Activated T-cell treated with anti-CD3 and anti-CD28 coated beads, Interleukin-2, amount 50 U/mL, for 1 hour (primary cell): ENCODE measurements at places on chromosomes 1 and 21.

DNA sequence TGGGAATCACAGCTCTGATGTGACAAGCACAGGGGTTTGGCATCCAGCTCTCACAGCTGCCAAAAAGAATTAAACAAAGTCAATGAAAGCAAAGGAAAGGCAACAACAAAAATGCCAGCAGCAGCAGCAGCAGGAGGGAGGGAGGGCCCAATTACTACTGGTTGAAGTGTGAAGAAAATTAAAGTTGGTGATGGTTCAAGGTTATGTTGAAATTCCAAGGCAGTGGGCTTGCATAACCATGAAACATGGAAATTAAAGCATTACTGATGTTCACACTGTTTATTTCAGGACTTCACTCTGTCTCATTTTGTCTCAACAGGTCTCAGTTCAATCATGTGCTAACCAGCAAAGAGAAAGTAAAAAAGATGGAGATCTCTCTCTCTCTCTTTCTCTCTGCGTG, 220.3 kb upstream of the LYPLAL1 start:
- DNase-seq: no peak

- DNase-seq: no peak
These were observed 29.1 kb downstream of the SLC19A1 start for GRCh38 chr21:45513003-45513717.

GRCh38 chr1:147717051-147717705, 43.2 kb downstream of the GJA5 start:
- no peak for DNase-seq

DNA sequence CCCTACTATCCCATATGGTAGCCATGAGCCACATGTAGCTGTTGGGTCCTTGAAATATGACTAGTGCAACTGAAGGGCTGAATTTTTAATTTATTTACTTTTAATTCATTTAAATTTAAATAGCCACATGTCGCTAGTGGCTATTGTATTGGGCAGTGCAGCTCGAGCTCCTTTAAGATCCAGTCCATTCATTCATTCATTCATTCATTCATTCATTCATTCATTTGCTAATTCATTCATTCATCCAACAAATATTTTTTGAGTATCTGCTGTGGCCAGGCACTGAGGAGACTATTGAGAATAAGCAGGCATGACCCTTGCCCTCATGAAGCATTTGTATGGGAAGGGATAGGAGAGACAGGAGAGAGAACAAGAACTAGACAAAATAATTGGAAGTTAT, 29.5 kb upstream of the ACOT11 start:
- DNase-seq: no peak

- no peak for DNase-seq
These were observed 39.3 kb upstream of the CSF3R start for GRCh38 chr1:36522021-36522420.

- DNase-seq: no peak
These were observed 19.2 kb downstream of the CTPS1 start for GRCh38 chr1:40998668-40999067.

DNA sequence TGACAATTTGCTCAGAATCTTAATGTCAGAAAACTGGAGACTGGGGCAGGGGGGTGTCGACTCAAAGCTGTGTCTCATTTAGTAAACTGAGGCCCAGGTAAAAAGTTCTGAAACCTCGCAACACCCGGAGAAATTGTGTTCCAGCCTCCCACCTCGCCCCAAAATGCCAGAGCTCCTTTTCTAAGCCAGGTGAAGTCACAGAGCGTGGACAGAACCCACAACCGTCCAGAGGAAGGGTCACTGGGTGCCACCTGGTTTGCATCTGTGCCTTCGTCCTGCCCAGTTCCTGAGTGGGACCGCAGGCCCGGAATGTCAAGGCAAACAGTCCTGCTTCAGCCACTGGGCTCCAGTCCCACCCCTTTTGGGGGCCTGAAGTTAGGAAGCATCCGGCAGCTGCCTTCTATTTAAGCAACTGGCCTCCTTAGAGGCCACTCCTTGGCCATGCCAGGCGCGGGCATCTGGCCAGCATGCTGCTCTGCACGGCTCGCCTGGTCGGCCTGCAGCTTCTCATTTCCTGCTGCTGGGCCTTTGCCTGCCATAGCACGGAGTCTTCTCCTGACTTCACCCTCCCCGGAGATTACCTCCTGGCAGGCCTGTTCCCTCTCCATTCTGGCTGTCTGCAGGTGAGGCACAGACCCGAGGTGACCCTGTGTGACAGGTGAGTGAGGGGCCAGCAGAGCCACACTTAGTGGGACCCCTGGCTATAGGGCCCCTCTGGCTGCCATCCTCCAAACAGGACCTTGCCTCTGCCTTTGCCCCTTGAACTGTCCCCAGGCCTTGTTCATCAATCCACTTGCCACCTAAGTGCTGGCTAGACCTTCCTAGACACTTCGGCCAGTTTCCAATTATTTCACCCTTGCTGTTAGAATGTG, at the start of gene TAS1R1:
TAS1R1 (plus strand) TSS at position 401 of the 872 bp plus-strand sequence; CDS start at position 468, 67 bp downstream.
- no peak for DNase-seq

DNA sequence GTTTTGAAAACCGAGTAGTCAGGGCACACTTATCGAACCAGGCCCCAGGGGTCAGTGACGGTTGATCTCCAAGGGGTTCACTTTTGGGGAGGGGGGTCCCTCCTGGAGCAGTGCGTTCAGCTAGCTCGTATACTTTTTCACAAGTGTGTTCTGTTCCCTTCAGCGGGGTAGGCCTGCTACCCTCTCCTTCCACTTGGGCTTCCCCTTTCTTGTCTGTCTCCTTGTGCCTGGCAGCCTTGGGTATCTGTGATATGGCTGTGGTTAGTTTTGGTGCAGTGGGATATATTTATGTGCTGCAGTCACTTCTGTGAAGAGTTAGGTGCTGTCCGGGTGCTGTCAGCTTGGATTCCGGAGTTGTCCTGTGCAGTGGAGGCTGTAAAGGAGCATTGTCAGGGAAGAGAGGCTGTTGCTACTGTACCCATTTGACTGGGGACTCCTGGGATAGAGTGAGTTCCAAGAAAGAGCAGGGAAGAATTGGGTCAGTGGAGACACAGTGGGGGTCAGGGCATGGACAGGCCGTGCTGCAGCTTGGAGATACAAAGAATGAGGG, 29.7 kb downstream of the ADARB1 start:
- no peak for DNase-seq

DNA sequence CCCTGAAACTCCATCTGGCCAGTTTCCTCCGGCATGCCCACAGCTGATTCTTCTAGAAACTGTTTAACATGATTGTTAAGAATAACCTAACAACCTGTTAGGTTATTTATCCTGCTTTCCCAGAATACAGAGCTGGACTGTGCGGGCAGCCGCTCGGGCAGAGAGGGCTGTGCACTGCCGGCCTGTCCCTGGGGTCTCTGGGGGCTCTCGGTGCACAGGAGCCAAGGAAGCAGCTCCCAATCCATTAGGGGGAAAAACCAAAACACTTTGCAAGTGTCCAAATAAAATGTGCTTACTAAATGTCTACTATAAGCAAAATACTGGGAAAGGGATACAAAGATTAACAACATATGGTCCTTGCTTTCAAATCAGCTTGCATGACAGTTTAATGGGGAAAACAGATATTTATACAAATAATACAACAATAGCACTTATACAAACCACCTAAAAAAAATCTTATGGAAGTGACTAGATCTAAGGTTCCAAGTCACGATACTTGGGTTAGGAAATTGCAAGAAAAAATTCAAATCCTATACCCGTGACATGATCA, 50.7 kb downstream of the HLCS start:
- no peak for DNase-seq

- DNase-seq: no peak
These were observed 453.1 kb downstream of the LTN1 start for GRCh38 chr21:28539623-28539988.

- DNase-seq: no peak
These were observed 80.7 kb downstream of the JMJD4 start for GRCh38 chr1:227654431-227654830.

DNA sequence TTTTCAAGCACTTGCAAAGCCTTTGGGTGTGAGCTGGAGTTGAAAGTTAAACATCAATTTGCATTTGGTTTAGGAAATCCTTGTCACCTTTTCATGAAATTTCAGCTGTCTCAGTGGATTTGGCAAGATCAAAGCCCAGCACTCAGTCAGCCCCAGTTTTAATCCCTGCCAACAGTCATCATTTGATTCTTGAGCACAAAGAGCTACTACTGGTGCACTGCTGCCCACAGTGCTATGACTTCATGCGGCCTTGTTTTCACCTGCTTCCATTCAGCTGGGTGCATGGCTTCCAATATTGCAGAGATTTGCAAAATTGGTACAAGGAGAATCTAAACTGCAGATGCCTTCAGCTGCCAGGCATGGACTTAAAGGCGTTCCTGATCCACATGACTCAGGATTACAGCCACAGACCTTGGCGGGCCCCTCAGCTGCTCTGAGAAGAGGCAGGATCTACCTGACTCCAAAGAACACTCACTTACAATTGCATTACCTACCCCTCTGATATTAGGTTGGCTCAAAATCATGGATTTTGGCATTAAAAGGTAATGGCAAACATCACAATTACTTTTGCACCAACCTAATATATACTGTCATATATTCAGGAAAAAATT, 259.1 kb downstream of the DSCAM start:
- no peak for DNase-seq

GRCh38 chr1:58047265-58047858, 499.2 kb downstream of the OMA1 start:
- no peak for DNase-seq

DNA sequence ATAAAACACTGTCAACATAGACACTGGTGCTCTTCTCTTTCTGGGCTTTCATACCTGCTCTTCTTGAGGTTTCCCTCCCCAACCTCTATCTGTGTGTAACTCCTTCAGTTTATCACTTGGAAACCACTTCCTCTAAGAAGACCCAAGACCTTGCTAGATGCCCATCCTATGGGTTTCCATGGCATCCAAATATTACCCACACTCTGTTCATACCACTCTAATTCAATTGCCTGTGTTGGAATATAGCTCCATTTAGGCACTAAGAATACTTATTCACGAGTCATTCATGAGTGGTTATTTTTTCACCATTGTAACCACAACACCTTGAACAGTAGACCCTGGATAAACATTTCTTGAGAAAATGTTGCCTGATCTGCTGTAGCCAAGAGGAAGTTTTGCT, 231.1 kb upstream of the SGIP1 start:
- DNase-seq: no peak

- no peak for DNase-seq
These were observed 92.5 kb downstream of the LRRC40 start for GRCh38 chr1:70112838-70113237.

DNA sequence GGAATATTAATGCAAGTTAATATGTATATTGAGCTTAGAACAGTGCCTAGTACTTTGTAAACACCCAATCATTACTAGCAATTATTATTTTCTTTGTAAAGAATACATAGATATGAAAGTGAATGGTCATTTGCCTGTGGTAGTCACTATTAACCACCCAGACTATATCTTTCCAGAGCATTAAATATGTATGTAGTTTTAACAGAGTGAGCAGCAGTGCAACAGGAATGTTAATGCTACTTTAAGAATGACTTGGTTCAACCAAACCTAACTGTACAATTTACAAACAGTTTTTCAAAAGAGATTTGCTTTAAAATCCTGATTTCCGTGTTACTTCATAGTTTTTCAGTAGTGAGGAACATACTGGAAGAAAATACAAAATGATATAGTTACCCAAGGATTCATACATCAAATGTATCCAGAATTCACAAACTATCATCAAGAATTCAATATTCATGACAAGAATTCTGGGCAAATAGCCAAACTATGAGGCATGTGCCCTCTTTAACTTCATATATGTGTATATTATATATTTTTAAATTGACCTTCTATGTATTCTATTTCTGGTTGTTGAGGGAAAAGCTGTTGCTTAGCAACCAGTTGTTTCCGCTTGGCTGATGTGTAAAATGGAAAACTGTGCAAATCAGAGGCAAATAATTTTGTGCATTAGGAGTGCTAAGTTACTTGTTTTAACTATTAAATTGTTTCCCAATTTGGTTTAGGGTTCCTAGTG, 34.9 kb upstream of the IVNS1ABP start:
- no peak for DNase-seq

DNA sequence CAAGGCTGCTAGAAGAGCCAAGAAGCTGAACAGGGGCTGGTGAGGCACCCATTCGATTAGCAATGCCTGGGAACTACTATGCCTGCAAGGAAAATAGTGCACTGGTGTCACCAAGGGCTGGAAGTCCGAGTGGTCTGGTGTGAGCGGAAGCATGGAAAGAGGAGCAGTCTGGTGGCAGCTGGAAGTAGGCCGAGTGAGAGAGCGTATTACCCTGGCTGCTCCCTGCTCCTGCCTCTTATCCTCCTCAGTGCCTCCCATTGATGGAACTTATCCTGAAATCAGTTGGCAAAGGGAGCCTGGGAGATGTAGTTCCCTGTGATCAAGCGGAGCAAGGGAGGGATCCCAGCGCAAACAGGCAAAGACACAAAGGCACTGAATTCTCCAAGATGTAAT, 9.6 kb downstream of the SMAP2 start:
- no peak for DNase-seq

GRCh38 chr1:27400082-27400962, 7.9 kb downstream of the GPR3 start:
- no peak for DNase-seq

DNA sequence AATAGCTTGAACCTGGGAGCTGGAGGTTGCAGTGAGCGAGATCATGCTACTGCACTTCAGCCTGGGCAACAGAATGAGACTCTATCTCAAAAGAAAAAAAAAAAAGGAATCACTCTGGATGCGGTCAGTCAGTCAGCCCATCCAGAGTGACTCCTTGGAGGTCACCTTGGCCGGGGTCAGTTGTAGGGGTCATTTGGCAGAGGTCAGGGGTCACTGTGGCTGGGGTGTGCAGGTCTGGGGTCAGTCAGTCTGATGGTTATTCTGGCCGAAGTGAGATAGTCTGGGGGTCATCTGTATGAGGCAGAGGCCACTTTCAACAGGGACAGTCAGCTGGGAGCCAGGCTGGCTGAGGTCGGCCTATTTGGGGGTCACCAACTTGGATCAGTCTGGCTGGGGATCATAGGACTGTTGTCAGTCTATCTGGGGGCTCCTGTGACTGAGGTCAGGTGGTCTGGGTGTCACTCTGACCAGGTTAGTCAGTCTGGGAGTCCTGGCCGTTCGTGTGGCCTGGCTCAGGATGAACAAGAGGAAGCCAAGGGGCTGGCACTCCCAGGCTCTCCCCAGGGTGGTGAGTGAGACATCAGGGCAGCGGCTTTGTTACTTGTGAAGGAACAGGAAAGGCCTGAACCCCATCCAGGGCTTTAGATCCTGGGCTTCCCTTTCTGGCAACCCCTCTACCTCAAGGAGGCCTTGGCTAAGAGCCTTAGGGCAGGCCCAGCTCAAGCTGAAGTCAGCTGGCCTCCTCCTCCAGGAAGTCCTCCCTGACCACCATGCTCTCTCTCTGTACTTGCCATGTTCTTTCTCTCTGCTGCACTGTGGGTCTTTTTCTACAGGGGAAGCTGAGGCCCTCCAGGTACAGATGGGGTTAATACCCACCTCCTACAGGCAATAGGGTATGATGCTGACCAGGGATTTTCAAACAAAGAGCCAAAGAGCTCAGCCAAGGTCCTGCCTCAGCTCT, 15.1 kb downstream of the PTPRU start:
- DNase-seq: no peak

GRCh38 chr1:245256528-245256927, 101.7 kb downstream of the KIF26B start:
- DNase-seq: no peak

GRCh38 chr1:119209596-119210295, 69.3 kb upstream of the WARS2 start:
- DNase-seq: no peak

- DNase-seq: no peak
These were observed 67.9 kb downstream of the ATP5PO start for GRCh38 chr21:33847588-33848248.

- no peak for DNase-seq
These were observed 32.4 kb downstream of the SLC9C2 start for GRCh38 chr1:173570370-173571007.

GRCh38 chr1:178300352-178300699, 196.4 kb downstream of the CLEC20A start:
- DNase-seq: no peak
